ENCODE measurements at places on chromosomes 2 and 18.

- no peak for DNase-seq
These were observed 46.7 kb downstream of the LYPD6B start for GRCh38 chr2:149084924-149085795.

DNA sequence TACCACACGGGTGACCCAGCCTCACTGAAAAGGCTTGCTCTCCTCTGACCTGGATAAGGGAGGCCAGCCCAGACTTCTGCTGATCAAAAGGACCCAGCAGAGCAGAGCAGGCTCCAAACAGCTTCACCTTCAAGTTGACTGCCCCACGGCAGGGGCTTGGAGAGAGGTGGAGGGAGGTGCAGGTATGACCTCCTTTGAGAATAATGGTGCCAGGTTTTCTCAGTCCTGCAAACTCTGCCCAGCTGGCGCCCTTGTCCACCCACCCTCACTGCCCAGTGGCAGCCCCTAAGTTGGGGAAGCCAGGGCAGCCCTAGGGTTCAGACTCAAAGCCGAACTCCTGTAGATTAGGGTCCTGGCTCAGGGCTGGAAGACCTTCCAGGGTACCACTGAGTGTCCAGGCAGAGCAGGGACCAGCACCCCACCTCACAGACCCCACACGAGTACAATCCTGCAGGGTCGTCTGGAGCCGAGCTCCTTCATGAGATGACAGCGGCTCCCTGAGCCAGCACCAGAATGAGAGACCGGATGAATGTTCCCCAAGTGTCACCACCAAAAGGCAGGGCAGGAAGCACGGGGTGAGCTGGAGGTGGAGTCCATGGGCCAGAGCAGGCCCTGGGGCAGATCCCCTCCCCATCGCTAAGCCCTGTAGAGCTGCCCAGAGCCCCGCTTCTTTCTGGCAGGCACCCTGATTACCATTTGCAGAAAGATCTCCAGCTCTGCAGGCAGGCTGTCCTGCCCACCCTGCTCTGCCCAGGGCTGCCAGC lies 3.6 kb upstream of the GPC1 start:
- no peak for DNase-seq

DNA sequence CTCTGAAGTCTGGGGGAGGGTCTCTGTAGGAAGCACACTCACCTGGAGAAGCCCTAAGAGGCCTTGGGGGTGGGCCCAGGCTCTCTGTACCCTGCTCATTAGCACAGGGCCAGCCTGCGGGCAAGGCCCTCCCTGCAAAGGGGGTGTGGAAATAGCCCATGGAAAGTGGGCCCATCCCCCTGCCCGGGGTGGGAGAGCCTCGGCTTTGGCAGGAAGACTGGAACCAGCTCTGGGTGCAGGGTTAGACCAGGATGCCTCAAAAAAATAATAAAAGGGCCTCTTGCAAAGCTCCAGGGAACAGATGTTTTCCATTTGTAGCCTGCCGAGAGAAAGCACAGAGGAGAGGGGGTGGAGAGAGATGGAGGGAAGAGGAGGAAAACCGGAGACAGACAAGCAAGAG lies 98.7 kb downstream of the STPG4 start:
- no peak for DNase-seq

- DNase-seq: no peak
These were observed 41.7 kb upstream of the NABP1 start for GRCh38 chr2:191636235-191636543.

GRCh38 chr18:58396966-58397365 lies 231.9 kb downstream of the ALPK2 start:
- no peak for DNase-seq

DNA sequence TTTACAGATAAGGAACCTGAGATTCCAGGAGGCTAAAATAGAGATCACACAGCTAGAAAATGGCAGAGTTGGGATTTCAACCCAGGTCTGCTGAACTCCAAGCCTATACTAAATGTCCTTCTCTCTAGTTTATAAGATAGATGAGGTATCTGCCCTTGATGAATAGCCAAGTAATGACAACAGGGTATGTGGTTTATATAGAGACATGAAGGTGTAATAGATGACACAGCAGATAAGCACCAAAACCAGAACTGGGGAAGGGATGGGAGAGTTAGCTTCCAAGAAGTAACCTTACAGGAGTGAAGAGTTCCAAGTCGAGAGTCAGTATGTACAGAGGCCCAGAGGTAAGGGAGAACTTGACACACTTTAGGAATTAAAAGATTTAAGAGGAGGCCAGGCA lies 104.7 kb upstream of the UBXN4 start:
- DNase-seq: no peak

DNA sequence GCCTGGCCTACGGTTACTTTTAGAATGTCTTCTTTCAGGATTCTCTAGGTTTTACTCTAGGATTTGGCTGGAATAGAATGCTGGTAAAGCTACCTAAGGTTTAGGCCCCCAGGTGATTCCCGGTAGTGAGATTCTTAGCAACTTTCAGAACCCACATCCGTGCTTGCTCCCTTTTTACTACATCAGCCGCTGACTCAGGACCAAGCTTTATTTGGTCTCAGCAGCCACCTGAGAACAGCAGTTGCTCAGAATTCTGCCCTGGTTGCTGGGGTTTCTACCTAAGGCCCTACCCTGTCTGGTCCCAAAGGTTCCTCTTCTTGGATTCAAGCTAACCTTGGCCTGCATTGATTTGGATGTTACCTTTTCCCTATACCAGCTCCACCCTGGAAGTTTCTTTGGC lies 36.1 kb upstream of the NDUFV2 start:
- DNase-seq: no peak

- no peak for DNase-seq
These were observed 19.4 kb downstream of the ACKR3 start for GRCh38 chr2:236588932-236589592.

DNA sequence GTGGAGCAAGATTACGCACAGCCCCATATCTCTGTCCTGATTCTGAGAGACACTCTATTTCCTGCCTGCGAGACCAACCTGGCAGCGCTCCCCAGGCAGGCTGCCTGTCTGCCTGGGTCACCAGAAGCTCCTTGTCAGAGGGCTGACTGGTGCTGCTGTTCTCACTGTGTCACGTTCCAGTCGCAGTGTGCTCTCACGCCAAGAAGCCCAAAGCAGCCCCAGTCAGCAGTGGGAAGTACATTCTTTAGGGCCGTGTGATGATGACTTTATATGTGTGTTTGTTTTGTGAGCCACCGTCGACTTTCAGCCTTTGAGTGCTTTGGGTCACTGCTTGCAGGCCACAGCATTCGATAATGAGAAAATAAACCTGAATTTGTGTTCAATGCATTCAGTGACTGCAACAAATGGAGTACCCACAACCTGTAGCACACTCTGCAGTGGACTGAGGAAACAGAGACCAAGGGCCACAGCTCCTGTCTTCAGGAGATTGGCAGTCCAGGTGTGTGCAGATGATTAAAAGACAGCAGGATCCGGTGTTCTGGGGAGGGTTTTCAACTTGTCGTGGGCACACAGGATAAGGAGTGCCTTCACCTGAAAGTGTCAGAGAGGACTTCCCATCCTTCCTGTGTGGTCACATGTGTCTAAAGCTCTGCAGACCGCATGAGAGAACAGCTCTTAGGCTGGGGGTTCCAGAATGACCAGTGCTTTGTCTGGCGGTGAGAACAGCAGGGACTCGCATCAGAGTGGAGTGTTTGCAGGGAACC lies 4.8 kb downstream of the TNFRSF11A start:
- no peak for DNase-seq

DNA sequence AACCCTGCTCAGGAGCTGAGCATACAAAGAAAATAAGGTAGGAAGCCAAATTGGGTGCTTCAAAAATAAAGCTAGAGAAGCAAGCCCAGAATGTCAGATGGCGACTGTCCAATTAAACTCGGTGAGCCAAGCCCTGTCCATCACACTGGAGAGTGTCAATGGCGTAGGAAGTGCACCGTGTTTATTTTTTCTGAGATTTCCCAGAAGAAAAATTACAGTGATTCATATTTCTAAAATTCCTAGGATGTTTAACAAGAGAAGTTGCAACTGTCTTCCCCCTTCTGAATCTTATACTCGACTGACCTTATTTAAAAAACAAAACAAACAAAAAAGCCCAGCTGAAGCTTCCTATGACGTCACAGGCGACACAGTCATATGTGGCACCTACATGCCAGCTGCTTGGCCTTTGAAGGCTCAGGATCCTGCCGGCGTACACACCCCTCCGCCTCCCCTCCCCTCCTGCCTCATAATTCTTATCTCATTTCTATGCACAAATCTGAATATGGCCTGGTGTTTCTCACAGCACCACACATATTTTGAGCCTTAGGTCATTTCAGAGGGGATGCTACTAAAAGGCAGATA lies 60.8 kb downstream of the MBP start:
- peak; percentile 38 for DNase-seq

GRCh38 chr2:96501886-96502810 lies 3.0 kb downstream of the NEURL3 start:
- no peak for DNase-seq

DNA sequence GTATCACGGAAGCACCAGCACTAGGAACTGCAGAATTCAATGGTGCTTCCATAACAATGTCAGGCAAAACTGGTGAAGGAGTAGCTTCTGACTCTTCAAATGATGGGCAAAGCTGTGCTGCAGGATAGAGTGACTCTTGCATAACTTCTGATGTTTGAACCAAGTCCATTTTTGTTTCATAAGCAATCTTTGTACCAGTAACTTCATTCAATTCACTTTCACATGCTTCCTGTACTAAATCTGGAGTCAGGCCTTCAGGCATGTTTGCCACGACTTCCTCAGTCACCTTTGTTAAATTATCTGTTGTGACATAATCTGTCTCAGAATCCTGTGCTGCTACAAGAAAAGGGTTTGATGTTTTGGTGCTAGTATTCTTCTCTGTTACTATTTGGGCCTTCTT lies 24.0 kb downstream of the RTN4 start:
- no peak for DNase-seq

- no peak for DNase-seq
These were observed 33.1 kb upstream of the ZNF532 start for GRCh38 chr18:58831606-58832005.

DNA sequence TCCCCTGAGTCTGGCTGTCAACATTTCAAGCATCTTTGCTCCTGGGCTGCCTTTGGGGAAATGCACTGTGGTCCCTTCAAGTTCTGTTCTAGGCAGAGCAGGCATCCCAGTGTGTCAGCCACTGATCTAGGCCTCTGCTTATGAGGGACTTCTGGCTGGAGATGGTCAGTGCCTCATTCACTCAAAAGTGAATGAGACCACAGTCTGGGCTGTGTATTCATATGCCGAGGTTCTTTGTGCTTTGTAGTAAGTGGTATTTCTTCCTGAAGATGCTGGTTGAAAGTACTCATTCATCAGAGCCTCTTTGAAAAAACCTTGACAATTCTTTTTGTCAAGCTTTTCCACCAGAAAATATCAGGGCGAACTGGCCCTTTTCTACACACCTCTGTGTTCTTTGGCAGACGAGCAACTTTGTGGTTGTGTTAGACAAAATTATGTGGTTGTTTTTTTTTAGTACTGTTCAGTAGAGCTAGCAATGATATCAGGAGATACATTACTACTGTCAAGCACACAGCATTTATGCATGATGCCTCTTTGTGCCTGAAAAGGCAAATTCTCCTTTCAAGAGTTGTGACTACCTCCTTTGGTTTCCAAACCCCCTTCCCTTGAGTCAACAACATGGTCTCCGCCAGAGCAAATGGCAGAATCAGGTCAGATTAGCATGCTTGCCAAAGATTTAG lies 510.9 kb upstream of the NRP2 start:
- DNase-seq: no peak

- no peak for DNase-seq
These were observed 1.8 kb downstream of the AFF3 start for GRCh38 chr2:100140582-100140981.

DNA sequence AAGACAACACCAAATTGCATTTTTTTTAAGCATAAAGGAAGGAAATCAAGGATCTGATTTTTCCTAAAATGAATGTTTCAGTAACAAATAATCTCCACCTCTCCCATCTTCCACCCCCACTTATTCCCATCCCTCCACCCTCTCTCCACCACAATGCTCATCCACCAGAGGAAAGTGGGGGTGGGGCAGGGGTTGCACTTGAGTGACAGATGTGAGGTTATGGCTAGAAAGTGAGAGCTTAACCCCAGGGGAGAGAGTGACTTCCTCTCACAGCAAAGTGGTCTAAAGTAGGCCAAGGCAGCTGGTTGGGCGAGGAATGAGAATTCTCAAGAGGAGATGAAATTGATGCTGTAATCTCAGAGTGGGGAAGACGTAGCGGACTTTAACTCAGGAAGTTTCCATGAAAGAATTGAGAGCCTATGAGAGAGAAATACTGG lies 104.7 kb downstream of the HNRNPLL start:
- DNase-seq: no peak

DNA sequence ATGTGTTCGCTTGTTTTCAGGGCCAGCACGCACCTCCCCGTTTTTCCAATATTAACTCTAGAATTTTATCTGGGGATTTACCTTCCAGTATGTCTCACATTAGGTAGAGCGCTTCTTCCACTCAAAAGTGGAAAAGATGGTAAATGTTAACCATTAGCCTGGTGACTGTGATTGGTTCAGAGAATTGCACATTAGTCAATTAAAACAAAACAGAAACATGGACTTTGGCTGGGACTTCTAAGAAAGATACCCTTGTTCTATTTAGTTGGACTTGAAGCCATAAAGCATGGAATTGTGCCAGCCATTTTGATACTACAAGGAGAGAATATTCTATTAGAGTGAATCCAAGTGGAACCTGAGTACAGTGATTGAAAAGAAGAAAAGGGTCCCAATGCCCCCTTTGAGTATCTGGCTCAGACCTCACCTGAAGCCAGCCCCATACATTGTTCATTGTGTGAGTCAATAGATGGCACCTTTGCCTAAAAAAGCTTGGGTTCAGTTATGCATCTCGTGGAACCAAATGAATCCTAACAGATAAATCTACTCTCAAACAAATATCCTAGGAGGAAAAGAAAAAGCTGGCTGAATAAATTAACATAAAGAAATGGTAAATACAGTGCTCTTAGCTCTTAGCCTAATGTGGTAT lies 354.3 kb downstream of the IRS1 start:
- DNase-seq: no peak

DNA sequence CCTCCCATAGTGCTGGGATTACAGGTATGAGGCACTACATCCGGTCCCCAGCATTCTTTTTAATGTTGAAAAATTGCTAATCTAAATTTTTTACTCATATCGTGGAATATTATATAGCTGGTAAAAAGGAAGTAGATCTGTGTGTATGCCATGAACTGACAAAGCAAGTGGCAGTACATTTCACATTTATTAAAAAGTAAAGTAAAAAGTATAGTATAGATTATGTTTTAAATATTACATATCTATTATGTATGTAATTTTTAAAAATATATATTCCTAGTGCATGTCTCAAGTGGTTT lies 25.1 kb downstream of the PLEKHB2 start:
- DNase-seq: no peak

GRCh38 chr2:15494877-15495276 lies 66.3 kb downstream of the NBAS start:
- no peak for DNase-seq

DNA sequence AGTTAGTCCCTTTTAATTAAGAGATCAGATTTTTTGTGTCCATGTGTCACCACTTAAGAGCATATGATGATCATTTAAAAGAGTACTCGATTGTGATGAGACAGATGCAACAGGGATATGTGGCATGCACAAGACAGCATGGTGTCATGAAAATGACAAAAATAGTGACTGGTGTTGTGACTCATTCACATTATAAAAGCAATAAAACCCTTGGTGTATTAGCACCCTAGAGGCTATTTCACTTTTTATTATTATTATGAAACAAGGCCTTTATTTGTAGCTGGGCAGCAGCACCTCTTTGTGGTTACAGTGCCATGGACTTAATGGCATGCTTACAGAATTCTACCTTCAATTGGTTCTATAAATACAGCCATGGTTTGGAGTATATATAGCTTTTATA lies 1296.0 kb upstream of the ZEB2 start:
- no peak for DNase-seq

- DNase-seq: no peak
These were observed 256.5 kb upstream of the SALL3 start for GRCh38 chr18:78722929-78723710.
